Activated CD4-positive, alpha-beta T cell treated with anti-CD3 and anti-CD28 coated beads, Interleukin-2, amount 50 U/mL, for 48 hours (primary cell): ENCODE measurements at places on chromosomes 2 and 18.

DNA sequence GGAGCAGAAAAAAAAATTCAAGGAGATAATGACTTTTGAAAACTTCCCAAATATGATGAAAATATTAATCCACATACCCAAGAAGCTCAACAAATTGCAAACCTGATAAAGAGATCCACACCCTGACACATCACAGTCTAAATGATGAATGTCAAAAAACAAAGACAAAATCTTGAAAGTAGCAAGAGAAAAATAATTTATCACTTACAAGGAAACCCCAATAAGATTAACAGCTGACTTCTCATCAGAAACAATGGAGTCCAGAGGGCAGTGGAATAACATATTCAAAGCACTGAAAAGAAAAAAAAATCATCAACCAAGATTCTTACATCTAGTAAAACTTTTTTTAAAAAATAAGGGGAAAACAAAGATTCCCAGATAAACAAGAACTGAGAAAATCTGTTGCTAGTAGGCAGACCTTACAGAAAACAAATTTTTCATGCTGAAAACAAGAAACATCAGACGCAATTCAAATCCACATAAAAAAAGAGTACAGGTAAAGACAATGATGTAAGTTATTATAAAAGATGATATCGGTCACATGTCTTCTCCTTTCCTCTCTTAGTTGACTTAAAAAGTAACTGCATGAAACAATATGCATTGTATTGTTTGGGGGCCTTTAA is 21.3 kb downstream of the SLC66A2 start:
- no peak for DNase-seq

- no peak for DNase-seq
Measured at GRCh38 chr2:237319086-237319820, 94.7 kb downstream of the COL6A3 start.

DNA sequence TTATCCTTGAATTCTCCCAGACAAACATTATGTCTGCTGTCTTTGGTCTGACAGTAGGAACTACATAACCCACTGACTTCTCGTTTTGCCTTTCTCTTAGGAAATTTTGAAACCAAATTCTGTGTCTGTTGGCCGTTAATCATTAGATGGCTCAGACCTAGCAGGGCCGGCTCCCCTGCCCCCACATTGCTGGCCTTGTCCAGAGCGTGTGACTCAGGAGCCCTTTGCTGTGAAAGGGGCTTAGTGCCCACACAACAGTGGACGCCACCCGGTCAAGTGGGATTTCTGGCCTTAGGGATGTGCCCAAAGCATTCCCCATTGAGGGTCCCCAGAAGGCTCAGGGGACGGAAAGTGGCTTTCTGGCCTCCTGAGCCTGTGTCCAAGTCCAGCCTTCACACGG is 137.5 kb downstream of the CTIF start:
- DNase-seq: no peak

DNA sequence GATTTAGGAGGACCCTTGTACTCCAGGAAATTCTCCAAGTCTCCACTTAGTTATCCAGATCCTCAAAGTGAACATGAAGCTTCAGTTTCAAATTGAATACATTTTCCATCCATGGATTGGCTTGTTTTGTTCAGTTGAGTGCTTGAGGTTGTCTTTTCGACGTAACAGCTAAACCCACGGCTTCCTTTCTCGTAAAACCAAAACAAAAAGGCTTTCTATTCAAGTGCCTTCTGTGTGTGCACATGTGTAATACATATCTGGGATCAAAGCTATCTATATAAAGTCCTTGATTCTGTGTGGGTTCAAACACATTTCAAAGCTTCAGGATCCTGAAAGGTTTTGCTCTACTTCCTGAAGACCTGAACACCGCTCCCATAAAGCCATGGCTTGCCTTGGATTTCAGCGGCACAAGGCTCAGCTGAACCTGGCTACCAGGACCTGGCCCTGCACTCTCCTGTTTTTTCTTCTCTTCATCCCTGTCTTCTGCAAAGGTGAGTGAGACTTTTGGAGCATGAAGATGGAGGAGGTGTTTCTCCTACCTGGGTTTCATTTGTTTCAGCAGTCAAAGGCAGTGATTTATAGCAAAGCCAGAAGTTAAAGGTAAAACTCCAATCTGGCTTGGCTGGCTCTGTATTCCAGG is at the start of gene CTLA4:
TSS of gene CTLA4 (plus strand) at position 211 of the 640 bp plus-strand sequence. CDS start at position 383, 172 bp downstream.
- no peak for DNase-seq

DNA sequence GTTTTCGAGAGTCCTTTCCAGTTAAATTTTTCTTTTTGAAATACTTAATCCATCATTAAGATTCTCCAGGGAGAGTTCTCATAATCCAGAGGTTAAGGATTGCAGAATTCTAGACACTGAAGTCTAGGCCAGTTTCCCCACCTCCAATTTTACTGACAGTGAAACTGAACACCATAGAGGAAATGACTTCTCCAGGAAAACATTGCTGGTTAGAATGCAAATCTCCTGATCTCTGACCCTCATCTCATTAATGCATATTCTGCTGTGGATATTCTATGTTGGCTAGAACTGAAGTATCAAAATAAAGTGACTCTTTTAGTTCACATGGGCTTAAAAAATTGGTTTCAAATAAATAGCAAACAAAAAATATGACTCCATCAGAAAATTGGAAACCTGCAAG is 105.8 kb upstream of the UGP2 start:
- no peak for DNase-seq

- no peak for DNase-seq
Measured at GRCh38 chr2:130765464-130765863, 10.1 kb downstream of the AMER3 start.

DNA sequence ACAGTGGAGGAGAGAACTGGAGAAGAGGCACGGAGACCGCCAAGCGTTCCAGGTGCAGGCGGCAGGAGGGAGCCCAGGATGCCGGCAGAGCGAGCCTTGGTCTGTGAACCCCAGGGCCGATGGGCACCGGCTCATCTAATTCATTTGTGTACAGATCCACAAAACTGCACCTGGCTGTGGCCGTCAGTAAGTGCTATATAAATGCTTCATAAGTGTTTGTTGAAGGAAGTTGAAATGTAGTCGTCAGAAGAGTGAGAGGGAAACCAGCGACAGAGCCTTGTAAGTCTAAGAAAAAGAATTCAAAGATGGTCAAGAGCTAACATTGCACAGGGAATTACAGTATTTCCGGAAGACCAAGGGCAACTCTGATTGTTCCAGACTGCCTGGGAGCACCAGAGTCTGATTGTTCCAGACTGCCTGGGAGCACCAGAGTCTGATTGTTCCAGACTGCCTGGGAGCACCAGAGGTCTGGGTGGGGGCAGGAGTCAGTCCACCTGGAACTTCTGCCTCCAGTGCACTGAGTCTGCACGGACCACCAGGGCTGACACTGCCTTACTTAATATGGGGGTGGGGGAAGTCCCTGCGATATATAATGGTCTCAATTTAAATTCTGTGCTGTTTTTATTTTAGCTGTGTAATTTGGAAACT is 112.3 kb downstream of the BCL2 start:
- no peak for DNase-seq

DNA sequence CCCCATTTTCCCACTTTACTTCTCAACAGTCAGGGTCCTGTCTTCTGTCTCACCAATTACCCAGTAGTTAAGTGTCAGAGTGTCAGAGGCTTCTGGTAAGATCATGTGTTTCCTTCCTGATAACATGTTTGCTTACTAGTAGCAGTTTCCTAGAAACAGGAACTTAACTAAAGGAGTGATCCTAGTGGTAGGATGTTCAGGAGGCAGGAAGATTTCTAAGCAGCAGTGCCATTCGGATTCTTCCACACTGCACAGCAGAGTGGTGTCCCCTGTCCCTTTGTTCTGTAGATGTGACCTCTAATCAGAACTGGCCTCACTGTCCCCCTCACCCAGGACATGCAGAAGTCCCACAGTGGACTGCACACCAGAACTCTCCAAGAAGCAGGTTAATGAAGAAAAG is 221.8 kb upstream of the OSR1 start:
- DNase-seq: no peak

DNA sequence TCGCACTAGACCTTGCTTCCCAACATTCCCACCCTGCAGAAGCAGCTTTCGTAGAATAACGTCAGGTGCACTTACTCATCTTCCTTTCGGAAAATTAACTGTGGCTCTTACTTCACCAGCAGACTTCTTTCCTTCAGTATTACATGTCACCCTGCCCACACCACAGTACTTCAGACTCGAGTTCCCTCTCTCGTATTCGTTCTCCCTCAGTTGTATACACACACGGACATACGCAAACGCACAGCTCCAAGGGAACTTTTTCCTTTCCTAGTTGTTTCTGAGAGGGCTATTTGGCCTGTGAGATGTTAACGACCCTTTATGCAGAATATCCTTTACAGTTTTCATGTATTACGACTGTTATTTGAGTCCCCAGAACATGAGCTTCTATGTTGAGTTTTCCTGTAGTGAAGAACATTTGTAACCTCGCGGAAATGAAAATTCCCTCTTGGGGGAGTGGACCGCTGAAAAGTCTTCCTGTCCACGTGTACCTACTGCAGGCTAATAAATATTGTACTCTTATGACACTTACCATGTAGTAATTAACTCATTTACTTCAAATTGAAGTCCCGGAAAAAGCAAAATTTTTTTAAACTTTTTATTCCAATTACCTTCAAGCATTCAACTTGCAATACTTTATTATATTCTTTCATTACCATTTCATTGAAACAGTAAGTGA is 908 bp downstream of the ERLEC1 start:
- DNase-seq: no peak

GRCh38 chr2:142973160-142973821 is 95.8 kb downstream of the KYNU start:
- no peak for DNase-seq

GRCh38 chr18:9968081-9968848 is 54.4 kb downstream of the VAPA start:
- no peak for DNase-seq

- DNase-seq: no peak
Measured at GRCh38 chr2:210287301-210287700, 27.7 kb downstream of the MYL1 start.

DNA sequence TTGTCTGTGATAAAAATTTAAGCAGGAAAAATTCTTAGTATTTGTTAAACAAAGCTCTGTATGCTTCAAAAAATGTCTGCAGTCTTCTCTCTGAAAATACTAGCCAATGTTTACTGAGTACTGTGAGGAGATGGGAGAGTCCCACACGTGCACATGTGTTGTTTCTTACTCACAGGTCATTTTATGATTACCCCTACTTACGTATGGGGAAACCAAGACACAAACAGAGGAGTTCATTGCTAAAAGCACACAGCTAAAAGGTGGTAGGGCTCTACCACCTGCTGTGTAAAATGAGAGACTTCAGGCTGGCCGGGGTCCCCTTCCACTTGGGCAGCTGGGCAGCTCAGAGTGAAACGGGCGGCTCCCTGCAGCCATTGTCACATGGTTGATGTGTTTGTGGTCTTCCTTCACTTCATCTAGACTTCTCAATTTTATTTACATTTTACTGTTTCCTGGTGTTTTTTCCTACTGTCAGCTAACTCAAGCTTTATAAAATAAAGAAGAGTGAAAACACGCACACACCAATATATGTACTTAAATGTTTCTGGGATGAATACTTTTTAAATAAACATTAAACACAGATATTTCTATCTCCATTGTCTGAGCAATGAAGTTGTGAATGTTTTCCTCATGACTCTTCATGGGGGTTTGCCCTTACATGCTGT is 71.2 kb downstream of the MBP start:
- no peak for DNase-seq
